K562 (cell line): ENCODE measurements at places on chromosomes 3 and 15. TPM values are rescaled to one million over a fixed set of nuclear protein-coding genes. Genes with fewer than 3 reads are reported as not detected.

The UPK1B gene
- 0.20 and 0.35 TPM in 2 replicates for total RNA-seq

The PTX3 gene
- total RNA-seq = 0.09 and 0.20 TPM in 2 replicates

The FAM227B gene
- 6.6 and 7.7 TPM in 2 replicates for total RNA-seq

The GPR160 gene
- 5.0 and 6.6 TPM in 2 replicates for total RNA-seq

The PTPN9 gene
- 17.1 and 20.4 TPM in 2 replicates for total RNA-seq

The SLC22A14 gene
- not detected in 2 replicates for total RNA-seq

The GOLGA8G gene
- not detected in 2 replicates for total RNA-seq

The CMC1 gene
- 38.8 and 42.9 TPM in 2 replicates for total RNA-seq

The RPL39L gene
- 36.5 and 38.7 TPM in 2 replicates for total RNA-seq

The APBA2 gene
- total RNA-seq = 30.8 and 32.5 TPM in 2 replicates

The CGNL1 gene
- total RNA-seq = 0.07 and 0.18 TPM in 2 replicates

- no peak overlapping the region for H3K27ac ChIP-seq
- no peak overlapping the region for H3K4me3 ChIP-seq
Observed at GRCh38 chr3:182710557-182711157, 82.6 kb upstream of the ATP11B start.

- DNase-seq = no peak
- no peaks in the 10 kb centered on the region for H3K4me1 ChIP-seq
- H3K27ac ChIP-seq = no peak overlapping the region
- H3K4me3 ChIP-seq = no peak overlapping the region
- no peaks in the 10 kb centered on the region for H3K36me3 ChIP-seq
Observed at GRCh38 chr3:111809186-111809585, 49.9 kb upstream of the PHLDB2 start.

DNA sequence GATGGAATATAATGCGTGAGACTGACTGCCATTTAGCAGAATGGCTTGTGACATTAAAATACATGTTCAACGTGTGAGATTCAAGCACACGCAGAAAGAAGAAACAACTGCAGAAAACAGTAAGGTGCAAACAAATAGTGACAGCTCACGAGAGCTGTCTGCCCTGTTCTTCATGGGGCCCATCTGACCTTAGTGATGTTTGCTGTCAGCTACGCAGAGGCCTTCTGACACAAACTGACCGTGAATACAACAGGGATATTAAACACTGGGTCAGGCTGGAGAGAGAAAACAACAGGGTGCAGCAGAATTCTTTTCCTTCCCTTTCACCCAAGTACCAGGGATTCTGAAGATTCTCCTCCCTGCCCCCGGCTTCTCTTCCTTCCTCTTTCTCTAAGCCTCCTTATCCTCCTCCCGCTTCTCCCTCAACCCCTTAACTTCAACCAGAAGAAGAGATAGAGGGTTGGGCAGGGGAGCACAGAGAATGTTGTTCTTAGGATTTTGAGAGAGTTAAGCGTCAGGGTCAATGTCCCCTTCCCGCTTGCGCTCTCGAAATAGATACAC lies 2.1 kb downstream of the TNFAIP8L3 start:
- DNase-seq = no peak
- no peak overlapping the region for H3K4me3 ChIP-seq
- H3K27me3 ChIP-seq = no peaks in the 10 kb centered on the region
- no peaks in the 10 kb centered on the region for H3K4me1 ChIP-seq
- no peak overlapping the region for H3K27ac ChIP-seq
- no peaks in the 10 kb centered on the region for H3K36me3 ChIP-seq

- no peak for DNase-seq
- H3K4me1 ChIP-seq = peaks cover 3% of the 10 kb centered on the region; the same call in 1 of the 2 replicates
- H3K36me3 ChIP-seq = no peaks in the 10 kb centered on the region
- H3K27ac ChIP-seq = no peak overlapping the region
Observed at GRCh38 chr15:28015855-28016254, 83.3 kb downstream of the OCA2 start.

DNA sequence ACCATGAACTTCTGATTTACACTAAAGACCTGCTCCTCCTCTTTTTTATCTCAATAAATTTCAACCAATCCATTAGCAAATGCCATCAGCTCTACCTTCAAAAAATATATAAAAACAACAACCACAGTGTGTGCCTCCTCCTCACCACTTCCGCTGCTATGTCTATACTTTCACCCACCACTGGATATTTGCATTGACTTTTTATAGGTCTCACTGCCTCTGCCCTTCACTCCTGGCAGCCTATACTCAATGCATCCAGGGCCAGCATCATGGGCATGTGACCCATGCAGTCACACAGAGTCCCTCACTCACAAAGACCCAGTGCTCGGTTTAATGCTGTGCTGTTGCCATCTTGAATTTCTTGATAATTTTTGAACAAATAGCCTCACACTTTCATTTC lies 53.5 kb upstream of the CCDC54 start:
- DNase-seq = no peak
- H3K27me3 ChIP-seq = no peaks in the 10 kb centered on the region
- H3K36me3 ChIP-seq = no peaks in the 10 kb centered on the region
- H3K4me3 ChIP-seq = no peak overlapping the region
- H3K4me1 ChIP-seq = no peaks in the 10 kb centered on the region
- no peak overlapping the region for H3K27ac ChIP-seq

DNA sequence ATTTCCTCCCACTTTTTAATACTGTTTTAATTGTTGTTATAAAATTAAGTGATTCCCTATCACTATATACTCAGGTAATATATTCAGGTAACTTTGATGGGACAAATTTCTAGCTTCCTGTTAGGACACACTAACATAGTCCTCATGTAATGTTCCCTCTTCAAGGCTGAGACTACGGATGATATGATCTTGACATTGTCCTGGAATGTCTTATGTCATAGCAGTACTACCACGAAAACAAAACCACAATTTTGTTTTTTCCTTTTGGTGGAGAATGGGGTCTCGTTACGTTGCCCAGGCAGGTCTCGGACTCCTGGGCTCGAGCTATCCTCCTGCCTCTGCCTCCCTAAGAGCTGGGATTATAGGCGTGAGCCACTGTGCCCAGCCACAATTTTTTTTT lies 26.8 kb upstream of the IP6K2 start:
- H3K27ac ChIP-seq = no peak overlapping the region
- H3K4me3 ChIP-seq = no peak overlapping the region
- peaks cover 17% of the 10 kb centered on the region; the same call in 2 of the 3 replicates for H3K4me1 ChIP-seq
- H3K27me3 ChIP-seq = no peaks in the 10 kb centered on the region

GRCh38 chr3:172317481-172317880 lies 130.8 kb downstream of the GHSR start:
- no peaks in the 10 kb centered on the region for H3K27me3 ChIP-seq
- H3K4me1 ChIP-seq = peaks cover 3% of the 10 kb centered on the region
- H3K36me3 ChIP-seq = peaks cover 49% of the 10 kb centered on the region; the same call in 2 of the 3 replicates
- H3K4me3 ChIP-seq = no peak overlapping the region

GRCh38 chr3:161700998-161701397 lies 204.4 kb downstream of the OTOL1 start:
- no peak for DNase-seq
- H3K27me3 ChIP-seq = no peaks in the 10 kb centered on the region
- H3K27ac ChIP-seq = no peak overlapping the region
- no peaks in the 10 kb centered on the region for H3K36me3 ChIP-seq
- no peaks in the 10 kb centered on the region for H3K4me1 ChIP-seq

GRCh38 chr15:99954361-99955180 lies 221.3 kb upstream of the LYSMD4 start:
- no peak overlapping the region for H3K27ac ChIP-seq
- H3K27me3 ChIP-seq = 0 out of 3 replicates have a peak, but pooled peaks cover 3% of the 10 kb centered on the region
- H3K4me1 ChIP-seq = no peaks in the 10 kb centered on the region
- DNase-seq = no peak
- H3K36me3 ChIP-seq = no peaks in the 10 kb centered on the region

DNA sequence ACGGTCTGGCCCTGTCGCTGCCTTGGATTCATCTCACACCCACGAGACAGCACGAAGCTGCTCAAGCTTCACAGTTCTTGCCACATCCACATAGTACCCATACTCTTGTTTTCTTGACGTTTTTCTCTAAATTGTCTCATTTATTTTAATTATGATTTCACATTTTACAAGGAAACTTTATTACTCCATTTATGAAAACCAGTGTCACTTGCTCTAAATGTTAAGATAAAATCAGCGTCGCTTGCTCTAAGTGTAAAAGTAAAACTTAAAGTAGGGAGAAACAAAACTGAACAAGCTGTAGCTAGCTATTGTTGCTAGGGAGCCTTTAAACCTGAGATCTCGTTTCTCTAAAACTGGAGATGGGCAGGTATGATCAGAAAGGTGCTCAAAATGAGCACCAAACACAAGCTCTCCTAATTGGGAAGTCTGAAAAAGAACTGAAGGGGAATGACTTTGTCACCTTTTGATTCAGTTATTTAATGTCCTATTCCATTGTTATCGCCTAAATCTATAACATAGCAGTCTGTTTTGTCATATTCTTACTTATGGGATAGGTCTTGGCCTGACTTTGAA lies 680 bp downstream of the IFT122 start:
- H3K27ac ChIP-seq = peak overlapping the region; percentile 94
- H3K4me1 ChIP-seq = peaks cover 7% of the 10 kb centered on the region
- peak overlapping the region; percentile 76 for H3K4me3 ChIP-seq
- H3K27me3 ChIP-seq = no peaks in the 10 kb centered on the region
- peaks cover 25% of the 10 kb centered on the region; the same call in 2 of the 3 replicates for H3K36me3 ChIP-seq

- H3K27ac ChIP-seq = no peak overlapping the region
- H3K4me3 ChIP-seq = no peak overlapping the region
- no peaks in the 10 kb centered on the region for H3K36me3 ChIP-seq
- H3K27me3 ChIP-seq = no peaks in the 10 kb centered on the region
Observed at GRCh38 chr3:159266779-159267178, 464.9 kb downstream of the MFSD1 start.

DNA sequence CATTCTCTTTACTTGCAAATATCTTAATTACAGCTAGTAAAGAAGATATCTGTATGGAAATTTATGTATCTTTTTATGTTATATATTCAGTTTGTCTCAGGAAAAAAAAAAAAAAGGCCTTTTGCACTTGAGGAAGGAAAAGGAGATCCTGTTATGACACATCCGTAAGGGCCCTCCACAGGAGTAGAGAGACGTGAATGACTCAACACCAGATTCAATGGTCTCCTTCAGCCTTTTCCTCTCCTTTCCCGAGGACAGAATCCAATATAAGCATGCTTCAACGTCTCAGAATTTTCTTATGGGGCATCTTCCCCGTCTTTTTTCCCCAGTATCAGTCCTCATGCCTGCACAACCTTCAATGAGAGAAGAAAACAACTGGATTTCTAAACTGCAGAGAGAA lies 340.3 kb downstream of the NTRK3 start:
- H3K4me3 ChIP-seq = no peak overlapping the region
- DNase-seq = no peak
- H3K36me3 ChIP-seq = no peaks in the 10 kb centered on the region
- H3K4me1 ChIP-seq = no peaks in the 10 kb centered on the region

DNA sequence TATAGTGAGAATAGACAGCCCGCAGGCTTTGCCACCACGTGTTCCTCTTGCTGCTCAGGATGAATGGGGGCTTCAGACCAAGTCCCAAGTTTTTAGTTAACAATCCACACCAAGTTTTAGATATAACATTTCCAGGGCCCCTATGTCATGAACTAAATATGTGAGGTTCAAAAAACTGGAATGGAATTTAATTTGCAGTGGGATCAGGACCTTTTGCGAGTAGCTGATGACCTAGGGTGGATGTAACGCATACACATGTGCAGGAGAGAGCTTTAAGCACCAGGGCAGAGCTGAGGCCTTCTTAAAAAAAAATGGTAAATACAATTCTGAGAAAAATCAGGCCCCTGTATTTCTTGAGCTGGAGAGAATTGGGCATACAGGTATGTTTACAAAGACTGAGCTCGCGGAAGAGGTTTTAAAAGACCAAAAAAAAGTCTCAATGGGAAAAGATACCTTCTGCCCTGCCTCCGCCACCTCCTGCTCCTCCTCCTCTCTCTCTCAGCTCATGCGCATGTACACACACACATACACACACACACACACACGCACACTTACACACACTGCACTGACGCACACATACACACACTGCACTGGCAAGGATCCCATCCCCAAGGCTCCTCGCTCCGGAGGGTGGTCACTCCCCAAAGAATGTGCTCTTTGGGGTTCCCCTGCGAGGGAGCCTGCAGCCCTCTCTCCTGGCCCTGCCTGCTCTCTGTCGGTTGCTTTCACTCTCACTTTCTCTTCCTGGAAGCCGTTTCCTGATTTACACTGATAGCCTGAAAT lies 48.2 kb upstream of the IGF1R start:
- no peak for DNase-seq
- no peaks in the 10 kb centered on the region for H3K36me3 ChIP-seq

- no peak overlapping the region for H3K27ac ChIP-seq
- no peaks in the 10 kb centered on the region for H3K4me1 ChIP-seq
- no peak overlapping the region for H3K4me3 ChIP-seq
- no peaks in the 10 kb centered on the region for H3K36me3 ChIP-seq
Observed at GRCh38 chr15:33096134-33096533, 98.4 kb downstream of the FMN1 start.

DNA sequence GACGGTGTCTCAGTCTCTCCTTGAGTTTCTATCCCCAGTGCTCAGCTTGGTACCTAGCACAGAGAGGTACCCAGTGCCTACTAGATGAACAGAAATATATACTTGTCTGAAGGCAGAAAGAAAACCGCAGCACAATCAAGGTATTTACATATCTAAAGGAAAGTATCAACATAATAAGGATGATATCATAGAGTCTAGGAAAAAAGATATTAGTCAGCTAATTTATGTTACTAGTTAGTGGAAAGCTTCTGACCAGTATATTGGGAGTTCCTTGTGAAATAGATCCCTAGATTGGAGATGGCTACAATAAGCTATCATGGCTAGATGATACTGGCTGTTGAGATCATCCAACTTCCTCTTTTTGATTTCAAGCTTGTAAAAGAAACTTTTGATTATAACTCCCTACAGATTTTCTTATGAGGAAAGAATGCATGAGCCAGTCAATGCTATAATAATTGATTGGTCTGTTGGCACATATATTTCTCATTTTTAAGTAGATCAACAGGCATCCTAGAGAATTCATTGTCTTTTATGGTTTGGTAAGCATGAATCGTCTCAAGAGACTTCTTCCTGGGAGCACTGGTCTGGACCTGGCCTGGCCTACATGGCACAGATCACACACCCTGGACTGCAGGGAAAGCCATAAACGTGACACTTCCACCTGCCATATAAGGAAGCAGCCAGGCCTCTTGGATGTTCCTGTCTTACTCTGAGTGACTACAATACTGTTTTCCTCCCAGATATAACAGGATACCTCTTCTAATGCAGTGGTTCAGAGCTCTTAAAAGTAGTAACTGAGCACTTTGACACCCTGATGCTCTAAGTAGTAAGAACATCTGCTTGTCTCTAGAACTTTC lies 60.7 kb downstream of the IMPG2 start:
- DNase-seq = no peak
- no peaks in the 10 kb centered on the region for H3K4me1 ChIP-seq
- H3K4me3 ChIP-seq = no peak overlapping the region
- no peak overlapping the region for H3K27ac ChIP-seq
- no peaks in the 10 kb centered on the region for H3K27me3 ChIP-seq
- no peaks in the 10 kb centered on the region for H3K36me3 ChIP-seq

DNA sequence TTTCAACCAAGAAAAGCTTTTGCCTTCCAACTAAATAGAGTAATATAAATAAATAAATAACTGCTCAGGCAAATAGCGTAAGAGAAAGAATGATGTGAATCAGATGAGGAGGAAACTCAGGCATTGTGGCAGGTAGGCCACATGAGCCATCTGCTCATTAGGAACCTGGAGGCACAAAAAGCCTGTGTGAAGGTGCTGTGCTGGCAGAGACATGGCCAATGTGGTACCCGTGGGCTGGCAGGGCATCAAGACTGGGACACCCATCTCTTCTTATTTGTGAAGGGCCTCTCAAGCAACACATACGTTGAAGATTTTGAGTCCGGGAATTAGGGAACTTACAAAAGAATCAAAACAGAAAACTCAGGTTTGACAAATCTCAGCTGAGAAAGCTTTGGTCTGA lies 9.5 kb downstream of the ANKRD34C start:
- H3K4me3 ChIP-seq = no peak overlapping the region
- H3K27ac ChIP-seq = no peak overlapping the region
